ENCODE measurements at places on chromosomes 4 and X.
A peak's percentile ranks its signal among the peaks of the same experiment; 100 is the strongest.

- H3K27ac ChIP-seq = peak overlapping the region; percentile 31
- H3K4me3 ChIP-seq = no peak overlapping the region
- peaks cover 8% of the 10 kb centered on the region for H3K36me3 ChIP-seq
- no peaks in the 10 kb centered on the region for H3K27me3 ChIP-seq
- no peak for DNase-seq
- peaks cover 32% of the 10 kb centered on the region for H3K4me1 ChIP-seq
Observed at GRCh38 chrX:130083656-130084382, 26.5 kb downstream of the ELF4 start.

- peaks cover 18% of the 10 kb centered on the region for H3K4me1 ChIP-seq
- DNase-seq = no peak
- H3K36me3 ChIP-seq = peaks cover 20% of the 10 kb centered on the region
- H3K27ac ChIP-seq = no peak overlapping the region
- no peak overlapping the region for H3K4me3 ChIP-seq
Observed at GRCh38 chr4:76153356-76153755, 5.2 kb upstream of the NUP54 start.

DNA sequence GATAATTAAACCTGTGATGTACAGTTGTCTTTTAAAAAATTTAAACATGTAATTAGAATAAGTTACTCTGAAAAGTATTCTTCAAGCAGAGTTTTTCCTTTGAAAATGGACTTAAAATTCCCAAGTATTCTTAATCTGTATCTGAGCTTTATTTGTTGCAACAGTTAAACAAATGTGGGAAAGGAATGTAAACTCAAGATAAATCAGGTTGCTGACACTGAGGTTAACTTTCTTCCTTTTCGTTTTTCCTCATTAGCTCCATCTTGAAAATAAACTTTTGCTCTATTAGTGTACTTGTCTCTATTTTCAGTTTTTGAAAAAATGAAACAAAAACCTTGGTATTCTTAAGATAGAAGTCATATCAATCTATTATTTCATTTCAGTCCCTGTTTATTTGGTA is 144.5 kb upstream of the BMPR1B start:
- DNase-seq = no peak
- peaks cover 3% of the 10 kb centered on the region for H3K4me1 ChIP-seq
- peaks cover 2% of the 10 kb centered on the region for H3K36me3 ChIP-seq
- H3K4me3 ChIP-seq = no peak overlapping the region

DNA sequence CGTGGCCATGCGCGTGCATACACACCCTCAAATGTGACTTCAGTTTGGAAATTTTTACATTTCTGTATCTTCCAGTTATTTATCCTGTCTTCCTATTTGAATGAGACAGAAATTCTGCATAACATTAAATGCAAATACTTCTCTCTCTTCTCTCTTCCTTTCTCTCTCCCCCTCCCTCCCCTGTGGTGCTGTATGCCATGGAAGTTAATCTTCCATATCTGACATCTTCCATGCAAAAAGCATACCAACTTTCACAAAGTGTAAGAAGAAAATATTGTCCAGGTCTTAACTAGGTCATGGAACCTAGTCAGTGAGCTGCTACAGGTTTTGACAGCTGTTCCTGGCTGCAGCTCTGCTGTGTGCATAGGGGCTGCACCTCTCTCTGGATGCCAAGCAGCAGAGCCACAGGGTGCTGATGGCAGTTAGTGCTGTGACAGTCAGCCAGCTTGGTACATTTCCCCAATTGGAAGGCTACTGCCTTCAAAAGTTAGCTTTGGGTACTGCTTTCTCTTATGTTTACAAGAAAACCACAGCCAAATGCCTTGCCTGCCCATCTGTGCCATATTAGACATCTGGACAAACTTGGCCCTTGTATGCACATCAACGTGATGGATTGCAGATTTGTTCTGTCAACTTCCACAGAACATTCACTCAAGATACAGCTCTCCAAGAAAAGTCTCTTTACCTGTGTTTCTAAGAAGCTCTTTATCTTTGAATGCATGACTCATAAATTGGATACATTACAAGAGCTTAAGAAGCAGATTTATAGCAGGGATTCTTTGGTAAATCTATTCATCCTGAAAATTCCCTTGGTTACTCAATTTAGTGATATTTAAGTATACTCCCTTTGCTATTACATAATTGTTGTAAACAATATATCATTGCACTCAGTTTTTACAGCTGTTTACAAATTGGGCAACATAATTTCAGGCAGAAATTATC is 623.8 kb downstream of the EPHA5 start:
- peak overlapping the region; percentile 37 for H3K27ac ChIP-seq
- H3K4me3 ChIP-seq = no peak overlapping the region
- no peaks in the 10 kb centered on the region for H3K27me3 ChIP-seq
- no peaks in the 10 kb centered on the region for H3K36me3 ChIP-seq
- H3K4me1 ChIP-seq = peaks cover 41% of the 10 kb centered on the region

- H3K27ac ChIP-seq = no peak overlapping the region
- peaks cover 8% of the 10 kb centered on the region for H3K4me1 ChIP-seq
- no peak overlapping the region for H3K4me3 ChIP-seq
- DNase-seq = no peak
- no peaks in the 10 kb centered on the region for H3K27me3 ChIP-seq
Observed at GRCh38 chr4:125097729-125098128, 217.0 kb upstream of the FAT4 start.

DNA sequence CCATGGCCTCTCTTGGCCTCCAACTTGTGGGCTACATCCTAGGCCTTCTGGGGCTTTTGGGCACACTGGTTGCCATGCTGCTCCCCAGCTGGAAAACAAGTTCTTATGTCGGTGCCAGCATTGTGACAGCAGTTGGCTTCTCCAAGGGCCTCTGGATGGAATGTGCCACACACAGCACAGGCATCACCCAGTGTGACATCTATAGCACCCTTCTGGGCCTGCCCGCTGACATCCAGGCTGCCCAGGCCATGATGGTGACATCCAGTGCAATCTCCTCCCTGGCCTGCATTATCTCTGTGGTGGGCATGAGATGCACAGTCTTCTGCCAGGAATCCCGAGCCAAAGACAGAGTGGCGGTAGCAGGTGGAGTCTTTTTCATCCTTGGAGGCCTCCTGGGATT is 8.0 kb downstream of the CLDN2 start:
- H3K27me3 ChIP-seq = no peaks in the 10 kb centered on the region
- no peak overlapping the region for H3K27ac ChIP-seq
- DNase-seq = no peak
- no peak overlapping the region for H3K4me3 ChIP-seq
- H3K36me3 ChIP-seq = no peaks in the 10 kb centered on the region
- H3K4me1 ChIP-seq = peaks cover 5% of the 10 kb centered on the region

GRCh38 chr4:2438822-2439718 is 20.3 kb downstream of the CFAP99 start:
- H3K4me1 ChIP-seq = no peaks in the 10 kb centered on the region
- DNase-seq = no peak
- H3K4me3 ChIP-seq = no peak overlapping the region
- no peaks in the 10 kb centered on the region for H3K36me3 ChIP-seq
- H3K27me3 ChIP-seq = no peaks in the 10 kb centered on the region
- H3K27ac ChIP-seq = no peak overlapping the region

- no peak for DNase-seq
- H3K27me3 ChIP-seq = no peaks in the 10 kb centered on the region
- no peaks in the 10 kb centered on the region for H3K4me1 ChIP-seq
- no peak overlapping the region for H3K27ac ChIP-seq
Observed at GRCh38 chr4:178894126-178894525, 1451.9 kb upstream of the AGA start.

DNA sequence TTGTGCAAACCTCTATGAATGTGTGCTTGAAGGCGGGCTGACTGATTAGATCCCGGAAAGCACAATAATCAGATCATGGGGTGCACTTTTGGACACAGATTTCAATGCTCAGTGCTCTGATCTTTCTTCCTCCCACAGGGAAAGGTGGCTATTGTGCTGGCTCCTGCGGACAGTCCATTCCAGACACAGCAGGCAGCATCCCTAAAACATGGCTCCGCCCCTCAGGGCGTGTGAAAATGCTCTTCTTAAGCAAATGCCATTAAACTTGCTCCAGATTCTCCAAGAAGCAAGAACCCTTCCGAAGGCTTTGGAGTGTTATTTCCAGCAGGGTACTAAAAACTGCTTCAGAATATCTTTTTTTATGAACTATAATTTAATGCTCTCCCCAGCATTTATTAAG is 100.0 kb downstream of the SLC2A9 start:
- DNase-seq = no peak
- no peak overlapping the region for H3K27ac ChIP-seq
- H3K4me3 ChIP-seq = no peak overlapping the region
- no peaks in the 10 kb centered on the region for H3K4me1 ChIP-seq
- H3K36me3 ChIP-seq = no peaks in the 10 kb centered on the region
- peaks cover 21% of the 10 kb centered on the region for H3K27me3 ChIP-seq

GRCh38 chr4:32775049-32775448 is 2054.9 kb downstream of the PCDH7 start:
- DNase-seq = no peak
- H3K4me1 ChIP-seq = no peaks in the 10 kb centered on the region
- no peaks in the 10 kb centered on the region for H3K27me3 ChIP-seq
- H3K36me3 ChIP-seq = no peaks in the 10 kb centered on the region
- H3K27ac ChIP-seq = no peak overlapping the region

- H3K27me3 ChIP-seq = peaks cover 1% of the 10 kb centered on the region
- no peak overlapping the region for H3K27ac ChIP-seq
- DNase-seq = no peak
- peaks cover 1% of the 10 kb centered on the region for H3K36me3 ChIP-seq
- H3K4me3 ChIP-seq = no peak overlapping the region
- no peaks in the 10 kb centered on the region for H3K4me1 ChIP-seq
Observed at GRCh38 chr4:141826260-141826659, 189.9 kb downstream of the IL15 start.

DNA sequence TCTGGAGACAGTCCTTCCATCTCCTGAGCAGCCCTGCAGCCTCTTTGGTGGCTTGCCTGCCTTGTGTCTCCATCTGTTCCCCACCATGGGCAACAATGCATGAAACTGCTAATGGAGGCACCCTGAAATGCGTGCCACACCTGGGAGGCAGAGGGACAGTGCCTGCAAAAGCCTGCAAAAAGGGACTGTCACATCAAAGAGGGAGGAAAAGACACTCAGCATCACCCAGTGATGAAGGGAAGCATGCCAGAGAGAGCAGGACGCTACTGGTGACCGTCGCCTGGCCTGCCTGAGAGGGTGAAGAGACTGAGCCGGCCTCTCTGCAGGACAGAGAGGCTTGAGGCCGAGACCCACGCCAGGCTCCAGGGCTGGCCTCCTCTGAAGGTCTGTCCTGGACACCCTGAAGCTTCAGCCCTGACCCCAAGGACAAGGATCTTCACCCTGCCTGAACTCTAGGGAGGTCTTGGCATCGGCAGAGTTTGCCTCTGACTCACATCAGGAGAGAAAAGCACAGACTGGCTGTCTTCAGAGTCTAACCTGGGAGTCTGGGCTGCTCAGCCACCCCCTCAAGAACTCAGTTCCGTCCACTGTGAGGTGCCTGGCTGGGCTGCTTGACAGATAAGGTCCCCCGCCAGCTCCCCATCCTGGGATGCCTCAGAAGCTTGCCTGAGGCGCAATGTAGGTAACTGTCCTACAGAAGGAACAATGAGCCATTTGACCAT is 8.1 kb downstream of the ACSL1 start:
- no peak overlapping the region for H3K27ac ChIP-seq
- no peak for DNase-seq
- peaks cover 9% of the 10 kb centered on the region for H3K27me3 ChIP-seq

GRCh38 chr4:164251257-164251656 is 502.7 kb upstream of the SMIM31 start:
- H3K36me3 ChIP-seq = no peaks in the 10 kb centered on the region
- no peak for DNase-seq
- H3K4me1 ChIP-seq = no peaks in the 10 kb centered on the region
- no peak overlapping the region for H3K27ac ChIP-seq
- H3K4me3 ChIP-seq = no peak overlapping the region
- H3K27me3 ChIP-seq = no peaks in the 10 kb centered on the region

- H3K4me3 ChIP-seq = no peak overlapping the region
- no peak overlapping the region for H3K27ac ChIP-seq
- no peak for DNase-seq
- H3K27me3 ChIP-seq = no peaks in the 10 kb centered on the region
Observed at GRCh38 chr4:88609387-88609786, 17.1 kb downstream of the HERC3 start.

GRCh38 chrX:108298165-108298602 is 140.0 kb downstream of the COL4A6 start:
- H3K4me3 ChIP-seq = no peak overlapping the region
- no peak for DNase-seq
- peak overlapping the region; percentile 96 for H3K27ac ChIP-seq
- peaks cover 50% of the 10 kb centered on the region for H3K4me1 ChIP-seq
- H3K36me3 ChIP-seq = peaks cover 7% of the 10 kb centered on the region

All from mesothelial cell of epicardium (in vitro differentiated cells).